Posterior vena cava (tissue), 2 donors: ENCODE measurements at places on chromosomes 1 and 21. TPM values are rescaled to one million over a fixed set of nuclear protein-coding genes. Genes with fewer than 3 reads are reported as not detected.

ZNF670 gene
- 3.3 TPM for total RNA-seq

DNA sequence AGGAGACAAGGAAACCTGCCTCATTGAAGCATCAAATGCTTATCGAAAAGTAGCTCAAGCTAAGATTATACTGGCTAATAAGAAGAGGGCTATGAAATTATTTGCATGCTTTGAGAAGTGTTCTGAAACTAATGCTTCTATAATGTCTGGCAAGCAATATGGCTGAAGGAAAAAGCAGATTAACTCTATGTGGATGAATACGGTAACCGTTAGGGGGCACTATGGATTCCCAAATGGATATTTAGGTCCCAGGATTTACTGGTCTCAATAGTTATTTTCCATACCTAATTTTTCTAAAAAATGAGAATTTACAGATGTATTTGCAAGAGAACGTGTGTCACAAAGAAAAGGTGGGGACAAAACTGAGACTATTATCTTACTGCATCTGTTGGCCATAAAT, 34.6 kb upstream of the RRP15 start:
- DNase-seq, result no peak

DNA sequence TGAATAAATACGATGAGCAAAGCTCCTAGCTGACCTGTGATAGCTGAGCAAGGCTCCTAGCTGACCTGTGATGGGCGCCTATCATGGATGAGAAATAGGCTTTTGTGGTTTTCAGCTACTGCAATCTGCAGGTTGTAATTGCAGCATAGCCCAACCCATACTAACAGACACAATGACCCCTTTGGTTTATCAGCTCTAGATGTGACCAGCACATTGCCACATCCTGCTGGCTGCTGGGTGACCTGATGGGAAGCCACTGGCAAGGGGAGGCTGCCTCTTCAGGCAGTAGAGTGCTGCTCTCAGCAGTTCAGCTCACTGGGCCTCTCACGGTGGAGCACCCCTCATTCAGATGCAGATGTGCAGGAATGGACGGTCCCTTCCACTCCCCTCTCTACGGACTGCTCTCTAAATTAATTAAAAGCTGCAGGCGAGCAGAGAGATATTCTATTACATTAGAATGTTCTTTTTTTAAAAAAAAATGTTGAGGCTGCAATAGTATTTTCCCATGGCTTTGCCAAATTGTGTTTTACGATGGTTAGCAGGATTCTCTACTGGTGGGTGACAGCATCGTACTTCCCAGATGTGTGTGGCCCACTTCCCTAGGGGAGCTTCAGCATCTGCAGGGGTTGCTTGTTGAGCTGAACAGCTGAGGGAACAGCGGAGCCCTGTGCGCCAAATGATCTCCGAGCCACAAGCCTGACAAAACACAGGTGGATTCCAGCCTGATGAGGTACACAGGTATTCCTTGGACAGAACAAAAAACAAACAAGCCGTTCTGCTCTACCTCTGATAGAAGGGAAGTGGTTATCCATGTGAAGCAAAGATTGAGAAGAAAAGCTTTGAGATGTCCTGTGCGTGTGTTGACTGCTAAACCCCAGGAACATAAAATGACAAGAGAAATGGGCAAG, 65.0 kb downstream of the SYT6 start:
- no peak for DNase-seq

CCDC190 gene
- 0.19 TPM for total RNA-seq

DNA sequence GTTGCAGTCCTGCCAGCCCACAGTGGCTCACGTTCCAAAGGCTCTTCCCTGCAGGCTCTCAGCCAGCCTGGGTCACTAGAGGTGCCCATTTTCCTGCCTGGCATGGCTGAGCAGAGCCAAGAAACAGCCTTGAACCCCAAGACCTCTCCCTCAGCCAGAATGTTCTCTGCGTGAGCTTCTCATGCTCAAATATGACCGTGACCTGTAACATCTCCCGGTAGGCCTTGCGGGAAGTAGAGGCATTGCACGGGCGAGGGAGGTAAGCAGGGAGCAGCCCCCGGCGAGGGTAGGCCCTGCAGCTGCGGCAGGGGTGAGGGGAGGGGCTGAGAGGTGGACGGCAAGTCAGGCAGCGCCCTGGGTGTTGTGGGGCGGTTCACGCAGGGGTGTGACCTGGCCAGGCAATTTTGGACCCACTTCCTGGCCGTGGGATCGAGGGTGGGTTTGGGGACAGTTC, 20.0 kb downstream of the RRP1 start:
- DNase-seq, result no peak

CRYAA gene
- total RNA-seq, result not detected

SMPDL3B gene
- 0.33 TPM for total RNA-seq

DNA sequence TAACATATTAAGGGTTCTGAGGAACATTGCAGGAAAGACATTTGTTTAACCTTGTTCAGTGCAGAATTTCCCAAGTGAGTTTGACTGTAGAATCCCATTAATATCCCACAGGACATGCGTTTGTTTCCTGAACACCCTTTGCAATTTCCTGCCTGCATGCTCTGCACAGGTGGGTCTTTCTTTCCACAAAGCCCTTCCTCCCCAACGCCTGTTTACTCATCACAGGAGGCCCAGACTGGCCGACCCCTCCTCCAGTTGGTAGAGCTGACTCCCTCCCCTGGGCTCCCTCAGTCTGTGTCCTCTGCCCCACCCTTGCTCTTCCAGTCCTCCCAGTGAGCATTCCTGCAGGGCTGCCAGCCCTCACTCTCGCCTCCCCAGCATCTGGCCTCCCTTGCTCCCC, 47.5 kb upstream of the CTPS1 start:
- DNase-seq, result no peak

OR2L2 gene
- 0.09 TPM for total RNA-seq

ANGPTL7 gene
- 4.7 TPM for total RNA-seq

PKLR gene
- total RNA-seq, result not detected

DNA sequence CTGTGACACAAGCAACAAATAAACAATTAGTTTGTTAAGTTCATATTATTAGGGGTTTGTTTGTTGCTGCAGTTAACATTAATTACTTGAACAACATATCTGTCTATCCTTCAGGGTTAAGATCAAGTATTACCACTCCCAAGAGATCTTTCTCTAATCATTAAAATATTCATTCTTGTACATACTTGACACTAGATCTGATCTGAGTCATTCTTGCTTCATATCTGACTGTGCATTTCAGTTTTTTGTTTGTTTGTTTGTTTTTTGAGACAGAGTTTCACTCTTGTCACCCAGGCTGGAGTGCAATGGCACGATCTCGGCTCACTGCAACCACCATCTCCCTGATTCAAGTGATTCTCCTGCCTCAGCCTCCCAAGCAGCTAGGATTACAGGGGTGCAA, 613.3 kb upstream of the PLXNA2 start:
- DNase-seq, result no peak

CFAP141 gene
- not detected for total RNA-seq

- no peak for DNase-seq
Observed at GRCh38 chr1:90114521-90115141, 119.7 kb downstream of the ZNF326 start.

GRCh38 chr21:34521561-34521960, 9.6 kb upstream of the KCNE1 start:
- DNase-seq, result no peak

DDR2 gene
- 116 TPM for total RNA-seq
